ENCODE measurements at places on chromosomes 12 and 14.

DNA sequence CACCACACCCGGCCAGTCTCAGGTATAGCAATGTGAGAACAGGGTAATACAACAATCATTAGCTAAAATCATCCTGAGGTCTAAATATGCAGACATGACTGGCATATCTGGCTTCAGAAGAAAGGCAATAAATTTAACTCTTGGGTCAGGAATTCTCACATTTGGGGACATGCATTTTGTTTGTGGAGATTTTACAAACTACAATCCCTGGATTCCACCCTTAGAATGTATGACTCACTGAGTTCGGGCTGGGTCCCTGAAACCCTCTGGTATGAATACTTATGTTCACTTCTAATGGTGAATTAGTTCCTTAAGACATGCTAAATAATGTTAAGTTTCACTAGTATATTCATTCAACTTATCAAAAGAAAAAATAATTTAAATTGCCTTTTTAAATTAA is 98.9 kb upstream of the HMGA2 start:
- DNase-seq, result no peak

GRCh38 chr12:34295366-34296142 is 273.3 kb downstream of the ALG10 start:
- DNase-seq, result no peak

DNA sequence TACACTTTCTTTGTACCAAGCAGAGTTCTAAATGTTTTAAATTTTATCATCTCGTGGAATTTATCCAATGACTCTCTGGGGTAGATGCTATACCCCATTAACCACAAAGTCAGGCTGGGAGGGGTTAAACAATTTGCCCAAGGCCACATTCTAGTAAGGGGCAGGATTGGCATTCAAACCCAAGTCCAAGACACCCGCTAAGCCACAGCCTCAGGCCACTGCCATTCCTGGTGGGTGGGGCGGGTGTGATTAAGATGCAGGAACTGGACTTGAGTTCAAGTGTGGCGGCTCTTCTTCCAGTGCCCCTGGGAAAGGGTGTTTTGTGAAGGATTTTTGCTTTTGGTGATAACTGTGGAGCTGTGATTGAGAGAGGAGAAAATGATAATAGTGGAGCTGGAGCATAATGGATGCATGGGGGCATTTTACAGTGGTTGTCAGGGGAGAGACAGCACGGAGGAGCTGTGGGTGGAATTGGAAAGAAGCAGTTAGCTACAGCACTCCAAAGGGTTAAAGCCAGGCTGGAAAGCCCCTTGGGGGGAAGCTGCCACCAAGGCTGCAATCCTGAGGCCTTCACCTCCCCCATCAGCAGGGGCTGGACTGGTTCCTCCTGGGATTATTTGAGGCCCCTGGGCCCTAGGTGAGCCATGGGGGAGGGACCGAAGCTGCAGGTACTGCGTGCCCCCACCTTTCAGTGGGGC is 1.0 kb upstream of the VRTN start:
- no peak for DNase-seq

DNA sequence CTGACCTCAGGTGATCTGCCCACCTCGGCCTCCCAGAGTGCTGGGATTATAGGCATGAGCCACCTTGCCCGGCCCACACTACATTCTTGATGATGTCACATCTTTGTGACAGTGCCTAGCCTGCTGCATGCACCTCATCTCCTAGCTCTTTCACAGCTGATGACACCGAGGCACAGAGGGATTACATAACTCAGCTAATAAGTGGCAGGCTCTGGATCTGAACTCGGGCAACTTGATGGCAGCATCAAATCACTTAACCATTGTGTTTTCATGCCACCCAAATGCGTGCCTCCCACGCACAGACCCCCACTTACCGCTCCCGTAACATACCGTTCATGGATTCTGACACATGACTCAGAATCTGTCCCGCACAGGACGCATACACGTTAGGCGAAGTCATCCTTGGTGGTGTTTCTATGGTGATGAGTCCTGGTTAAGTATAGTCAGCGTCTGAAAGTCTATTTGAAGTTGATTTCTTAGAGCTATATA is 7.4 kb downstream of the TMEM120B start:
- DNase-seq, result no peak

DNA sequence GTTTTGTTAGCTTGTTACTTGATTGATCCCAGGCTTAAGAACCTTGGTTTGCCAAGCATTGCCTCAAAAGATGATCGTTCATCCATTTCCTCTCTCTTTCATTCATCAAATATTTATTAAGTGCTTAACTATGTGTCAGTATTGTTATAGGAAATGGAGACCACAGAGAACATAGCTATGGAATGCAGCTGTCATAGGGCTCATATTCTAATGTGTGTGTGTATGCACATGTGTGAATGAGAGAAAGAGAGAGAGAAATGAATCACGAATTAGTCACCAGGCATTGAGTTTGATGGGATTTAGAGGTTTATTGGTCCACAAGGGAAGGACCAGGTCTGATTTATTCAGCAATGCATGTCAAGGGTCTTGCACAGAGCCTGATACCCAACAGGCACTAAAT is 71.0 kb upstream of the FBXO21 start:
- no peak for DNase-seq

- DNase-seq, result peak; percentile 53
Observed at GRCh38 chr12:57005980-57006808, at the start of gene ZBTB39. ZBTB39 (minus strand) TSS chr12:57006546; CDS start chr12:57004917, 1,629 bp downstream.

DNA sequence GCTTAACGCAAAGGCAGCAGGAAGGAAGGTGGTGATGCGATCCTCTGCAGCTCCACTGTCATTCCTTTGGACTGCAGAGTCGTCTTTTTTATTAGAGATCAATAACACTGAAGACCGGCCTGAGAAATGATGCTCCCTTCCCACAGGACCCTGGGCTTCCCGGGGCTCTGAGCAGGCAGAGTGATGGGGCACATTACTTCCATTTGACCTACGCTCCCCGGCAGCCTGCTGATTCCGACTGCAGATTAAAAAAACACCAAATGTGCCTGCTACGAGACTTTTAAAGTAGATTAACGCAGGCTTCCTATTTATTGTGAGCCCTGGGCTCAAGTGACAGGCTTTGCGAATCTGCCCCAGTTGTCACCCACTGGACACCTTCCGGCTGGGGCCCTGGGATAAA is 37.5 kb downstream of the KCNA1 start:
- no peak for DNase-seq

GRCh38 chr12:30345744-30346471 is 349.8 kb downstream of the IPO8 start:
- DNase-seq, result no peak

- DNase-seq, result no peak
Observed at GRCh38 chr12:53626702-53627169, 554 bp upstream of the ATF7 start.

GRCh38 chr14:101508196-101508947 is 52.9 kb upstream of the DIO3 start:
- no peak for DNase-seq

GRCh38 chr12:94272280-94272679 is 123.9 kb downstream of the PLXNC1 start:
- no peak for DNase-seq

GRCh38 chr14:94031883-94032279 is 5.7 kb downstream of the OTUB2 start:
- DNase-seq, result no peak

DNA sequence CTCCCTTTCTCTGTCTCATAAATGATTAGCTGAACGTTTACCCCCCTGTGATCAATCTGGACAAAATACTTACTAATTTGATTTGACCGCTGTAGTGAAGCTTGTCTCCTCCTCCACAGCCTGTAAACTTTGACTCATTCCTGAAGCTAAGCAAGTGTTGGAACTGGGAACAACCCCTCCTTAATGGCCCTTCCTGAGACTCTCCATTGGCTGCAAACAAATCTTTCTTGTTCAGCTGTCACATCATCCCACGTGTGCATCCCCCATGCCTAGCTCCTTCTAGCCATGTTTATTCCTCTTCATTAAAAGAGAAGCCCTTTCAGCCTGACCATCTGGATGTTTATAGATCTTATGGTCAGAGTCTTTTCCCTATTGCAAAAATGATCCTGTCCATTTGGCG is 281.2 kb downstream of the RGS6 start:
- DNase-seq, result no peak

- DNase-seq, result peak; percentile 32
Observed at GRCh38 chr14:57066887-57067513, 201.7 kb downstream of the EXOC5 start.

DNA sequence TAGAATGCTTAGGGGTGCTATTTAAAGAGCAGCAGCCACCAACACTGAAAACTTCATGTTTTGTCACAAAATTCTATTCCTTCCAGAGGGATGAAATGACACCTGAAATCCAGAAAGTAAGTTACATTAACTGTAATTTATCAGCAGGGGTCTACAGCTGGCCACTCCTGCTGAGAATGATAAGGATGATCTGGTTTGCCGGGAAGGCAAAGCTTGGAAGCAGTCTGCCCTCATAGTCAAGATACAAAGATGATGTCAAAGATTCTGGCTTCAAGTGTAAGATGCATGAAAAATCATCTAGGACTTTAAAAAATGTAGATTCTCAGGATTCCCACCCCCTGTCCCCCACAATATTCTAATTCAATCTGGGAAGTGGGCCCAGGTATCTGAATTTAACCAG is 58.4 kb downstream of the DCAF5 start:
- DNase-seq, result no peak

GRCh38 chr14:81382517-81383225 is 17.5 kb downstream of the STON2 start:
- DNase-seq, result peak; percentile 9

DNA sequence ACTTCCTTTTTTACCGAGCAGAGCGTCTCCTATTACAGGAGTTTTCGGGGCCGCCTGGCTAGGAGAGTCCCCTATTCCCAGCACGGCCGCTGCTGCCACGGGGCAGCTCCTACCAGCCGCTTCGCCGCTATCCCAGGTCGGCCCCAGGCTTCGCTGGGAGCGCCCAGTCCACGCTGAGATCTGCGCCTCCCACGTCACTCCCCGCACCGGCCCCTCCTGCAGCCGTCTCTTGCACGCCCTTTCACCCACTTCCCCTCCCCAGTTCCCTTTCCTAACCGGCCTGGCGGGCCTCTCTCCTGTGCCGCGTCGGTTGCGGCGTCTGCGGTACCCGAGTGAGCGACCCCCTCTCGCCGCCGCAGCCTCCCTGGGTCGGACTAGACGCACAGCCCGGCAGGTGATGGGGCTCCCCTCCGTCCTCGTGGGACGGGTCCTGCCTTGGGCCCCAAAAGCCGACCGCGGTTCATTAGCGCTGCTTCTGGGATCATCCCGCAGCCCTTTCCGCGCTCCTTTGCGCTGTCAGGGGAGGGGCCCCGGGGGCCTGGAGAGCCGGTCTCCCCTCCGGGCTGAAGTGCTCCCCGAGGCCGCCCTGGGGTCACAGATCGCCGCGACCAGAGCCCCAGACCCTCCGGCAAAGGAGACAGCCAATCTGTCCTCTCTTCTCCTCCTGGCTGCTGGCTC is 1318.4 kb downstream of the TMEM121 start:
- DNase-seq, result peak; percentile 51

DNA sequence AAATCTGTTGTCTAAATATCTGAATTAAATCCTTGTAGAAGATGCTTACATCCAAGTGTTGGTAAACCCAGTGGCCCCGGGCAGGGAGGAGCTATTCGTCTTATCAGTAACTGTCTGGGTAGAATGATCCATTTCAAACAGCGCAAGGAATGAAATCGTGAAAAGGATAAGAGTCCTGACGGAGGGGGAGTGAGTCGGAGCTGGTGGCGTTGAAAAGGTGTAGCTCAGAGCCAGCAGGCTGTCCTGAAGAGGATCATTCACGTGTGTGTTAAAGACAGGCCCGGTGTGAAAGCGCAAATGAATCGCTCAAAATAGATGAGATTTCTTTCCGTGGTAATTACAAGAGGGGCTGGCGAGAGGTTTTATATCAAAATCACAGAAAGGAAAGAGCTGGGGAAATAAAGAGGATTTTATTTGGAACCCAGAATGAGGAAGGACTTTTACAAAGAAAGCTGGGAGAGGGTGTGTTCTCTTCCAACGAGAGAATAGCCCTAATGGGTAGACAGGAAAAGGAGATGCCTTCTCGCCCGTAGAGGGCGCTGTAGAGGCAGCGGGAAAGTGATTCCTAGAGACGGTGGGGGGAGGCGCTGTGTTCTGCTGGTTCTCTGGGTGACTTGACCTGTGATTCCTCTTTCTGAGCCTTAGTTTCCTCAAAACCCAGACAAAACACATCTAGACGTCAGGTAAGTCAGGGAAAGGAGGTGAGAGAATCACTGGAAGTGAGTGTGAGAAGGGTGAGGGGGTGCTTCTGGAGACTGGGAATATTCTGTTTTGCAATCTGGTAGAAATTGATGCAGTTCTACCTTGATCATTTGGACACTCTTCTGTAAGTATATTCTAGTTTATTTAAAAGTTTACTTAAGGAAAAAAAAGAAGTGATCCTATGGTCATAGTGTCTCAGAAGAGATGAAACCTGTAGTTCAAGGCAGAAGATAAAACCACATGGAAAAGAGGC is 39.3 kb downstream of the SRRM4 start:
- peak; percentile 68 for DNase-seq

- DNase-seq, result no peak
Observed at GRCh38 chr14:66116732-66117131, 369.4 kb upstream of the CCDC196 start.

- DNase-seq, result no peak
Observed at GRCh38 chr14:78469947-78470346, 299.8 kb downstream of the NRXN3 start.

GRCh38 chr14:36057452-36058116 is 118.9 kb downstream of the PTCSC3 start:
- peak; percentile 27 for DNase-seq

DNA sequence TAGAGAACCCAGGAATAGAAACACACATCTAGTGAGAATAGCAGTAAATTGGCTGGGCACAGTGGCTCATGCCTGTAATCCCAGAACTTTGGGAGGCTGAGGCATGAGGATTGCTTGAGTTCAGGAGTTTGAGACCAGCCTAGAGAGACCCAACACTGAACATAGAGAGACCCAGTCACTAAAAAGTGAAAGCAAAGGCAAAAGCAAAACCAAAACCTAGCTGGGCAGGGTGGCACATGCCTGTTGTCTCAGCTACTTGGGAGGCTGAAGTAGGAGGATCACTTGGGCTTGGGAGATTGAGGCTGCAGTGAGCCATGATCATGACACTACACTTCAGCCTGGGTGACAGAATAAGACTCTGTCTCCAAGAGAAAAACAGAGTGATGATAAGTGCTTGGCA is 37.5 kb upstream of the MIS18BP1 start:
- no peak for DNase-seq

All from HT-29 (cell line).